CD4-positive, alpha-beta memory T cell (primary cell): ENCODE measurements at places on chromosomes 3 and 15.

DNA sequence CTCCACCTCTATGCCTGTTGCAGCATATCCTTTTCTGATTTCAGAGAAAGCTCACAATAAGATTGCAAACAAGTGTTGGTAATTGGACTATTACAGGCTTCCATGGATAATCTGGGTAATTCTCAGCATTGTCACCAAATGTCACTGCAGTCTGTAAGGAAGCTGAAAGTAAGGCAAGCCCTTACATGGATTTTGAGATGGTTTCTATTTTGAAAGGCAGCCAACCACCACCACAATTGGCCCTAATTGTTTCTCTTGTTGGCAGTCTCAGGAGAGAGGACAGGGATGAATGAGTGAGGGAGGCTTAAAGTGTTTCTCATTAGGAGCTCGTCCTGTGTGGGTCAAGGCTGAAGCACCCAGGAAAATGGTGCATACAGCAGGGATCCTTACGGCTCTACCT is 879.9 kb downstream of the TUSC7 start:
- no peak for DNase-seq

GRCh38 chr3:23807424-23808015 is 1.8 kb downstream of the UBE2E1 start:
- DNase-seq, result no peak

DNA sequence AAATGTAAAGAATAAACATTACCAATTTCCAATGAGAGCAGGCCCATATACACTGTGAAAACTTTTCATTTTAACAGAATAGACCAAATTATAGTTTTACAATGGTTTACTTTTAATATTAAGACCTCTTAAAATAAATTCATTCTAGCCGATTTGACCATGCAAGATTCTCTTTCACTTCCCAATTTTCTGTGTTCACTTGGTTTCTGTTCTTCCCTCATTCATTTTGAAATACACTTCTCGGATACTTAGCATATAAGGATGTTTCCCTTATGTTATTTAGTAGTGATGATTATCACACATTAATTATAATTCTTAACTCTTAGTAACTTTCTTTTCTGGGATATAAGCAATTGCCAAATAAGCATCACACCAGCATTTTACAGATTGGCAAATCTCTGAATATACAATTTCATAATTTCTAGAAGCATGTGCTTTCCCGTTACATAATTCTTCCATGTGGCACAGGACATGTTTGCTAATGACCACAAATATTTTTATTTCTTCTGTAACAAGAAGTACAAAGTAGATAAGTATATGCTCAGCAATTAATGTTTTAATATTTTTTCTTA is 13.9 kb downstream of the OR5H15 start:
- DNase-seq, result no peak

GRCh38 chr3:13825821-13826220 is 54.0 kb downstream of the WNT7A start:
- no peak for DNase-seq

- DNase-seq, result no peak
Measured at GRCh38 chr3:151788401-151788800, 25.5 kb upstream of the AADAC start.

DNA sequence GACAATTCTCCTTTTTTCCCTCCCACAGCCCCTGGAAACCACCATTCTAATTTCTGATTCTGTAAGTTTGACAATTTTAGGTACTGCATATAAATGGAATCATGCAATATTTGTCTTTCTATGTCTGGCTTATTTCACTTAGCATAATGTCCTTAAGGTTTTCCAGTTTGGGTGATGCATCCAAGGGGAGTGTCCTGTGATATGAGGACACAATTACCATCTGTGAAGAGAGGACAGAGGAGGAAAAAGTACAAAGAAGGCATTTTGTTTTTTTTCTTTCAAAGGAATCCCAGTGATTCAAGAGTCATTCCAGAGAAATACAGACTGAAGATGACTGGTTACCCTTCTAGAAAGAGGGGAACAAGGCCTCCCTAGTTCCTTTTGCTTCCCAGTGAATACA is 514.7 kb upstream of the TGFBR2 start:
- no peak for DNase-seq

- DNase-seq, result no peak
Measured at GRCh38 chr3:17047162-17047561, 162.4 kb downstream of the PLCL2 start.

DNA sequence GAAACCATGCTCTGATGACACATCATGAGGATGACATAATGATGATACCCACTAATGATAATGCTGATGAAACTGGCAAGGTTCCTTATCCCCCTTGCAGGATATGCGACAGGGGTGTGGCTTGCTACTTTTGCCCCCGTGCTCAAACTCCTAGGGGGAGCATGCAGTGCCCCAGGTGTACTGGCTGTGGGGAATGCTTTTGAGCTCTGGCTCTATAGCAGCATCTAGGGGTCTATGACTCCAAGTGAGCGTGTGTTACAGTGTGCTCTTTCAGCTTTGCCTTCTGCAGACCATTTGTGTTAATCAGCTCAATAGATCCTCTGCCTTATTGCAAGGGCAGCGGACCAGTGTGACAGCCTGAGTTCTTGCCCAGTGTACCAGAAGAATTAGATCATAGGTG is 1239.5 kb downstream of the SI start:
- DNase-seq, result no peak

DNA sequence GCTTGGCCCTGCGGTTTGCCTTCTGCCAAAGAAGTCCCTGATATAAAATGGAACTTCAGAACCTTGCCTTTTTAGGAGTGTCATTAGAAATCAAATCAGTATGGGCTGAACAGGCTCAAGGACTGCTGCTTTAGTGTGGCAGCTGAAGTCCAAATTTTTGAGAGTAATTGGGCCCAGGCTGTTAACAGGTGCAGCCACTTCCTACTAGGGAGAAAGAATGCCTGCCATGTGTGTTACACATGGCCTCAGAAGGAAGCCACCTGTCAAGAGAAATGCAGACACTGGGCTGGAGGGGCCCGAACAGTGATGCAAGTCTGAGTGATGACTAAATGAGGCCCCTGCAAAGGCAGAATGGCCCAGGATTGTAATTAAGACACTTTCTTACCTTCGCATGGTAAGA is 786.7 kb upstream of the CFAP20DC start:
- no peak for DNase-seq

DNA sequence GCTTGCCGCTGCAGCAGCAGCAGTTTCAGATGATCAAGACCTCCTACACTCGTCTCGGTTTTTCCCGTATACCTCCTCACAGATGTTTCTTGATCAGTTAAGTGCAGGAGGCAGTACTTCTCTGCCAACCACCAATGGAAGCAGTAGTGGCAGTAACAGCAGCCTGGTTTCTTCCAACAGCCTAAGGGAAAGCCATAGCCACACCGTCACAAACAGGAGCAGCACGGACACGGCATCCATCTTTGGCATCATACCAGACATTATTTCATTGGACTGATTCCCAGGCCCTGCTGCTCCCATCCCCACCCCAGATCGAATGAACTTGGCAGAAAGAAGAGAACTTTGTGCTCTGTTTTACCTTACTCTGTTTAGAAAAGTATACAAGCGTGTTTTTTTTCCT is 17.6 kb downstream of the CALML4 start:
- no peak for DNase-seq

GRCh38 chr15:60074181-60074885 is 70.2 kb downstream of the FOXB1 start:
- peak; percentile 21 for DNase-seq

DNA sequence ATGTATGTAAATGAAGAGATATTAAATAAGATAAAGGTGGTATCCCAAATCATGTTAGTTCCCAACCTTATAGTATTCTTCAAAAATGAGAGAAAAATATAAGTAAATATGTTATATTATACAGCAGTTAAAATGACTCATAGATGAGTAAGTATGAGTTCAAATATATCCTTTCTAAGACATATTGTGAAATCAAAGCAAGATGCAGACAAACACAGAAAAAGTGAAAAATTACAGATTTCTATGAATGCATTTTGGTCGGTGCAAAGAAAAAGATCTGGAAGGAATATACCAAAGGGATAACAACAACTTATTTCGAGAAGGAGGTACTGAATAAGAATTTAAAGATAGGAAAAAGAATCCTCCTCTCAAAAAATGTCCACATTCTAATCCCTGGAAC is 181.2 kb upstream of the TTC14 start:
- no peak for DNase-seq

DNA sequence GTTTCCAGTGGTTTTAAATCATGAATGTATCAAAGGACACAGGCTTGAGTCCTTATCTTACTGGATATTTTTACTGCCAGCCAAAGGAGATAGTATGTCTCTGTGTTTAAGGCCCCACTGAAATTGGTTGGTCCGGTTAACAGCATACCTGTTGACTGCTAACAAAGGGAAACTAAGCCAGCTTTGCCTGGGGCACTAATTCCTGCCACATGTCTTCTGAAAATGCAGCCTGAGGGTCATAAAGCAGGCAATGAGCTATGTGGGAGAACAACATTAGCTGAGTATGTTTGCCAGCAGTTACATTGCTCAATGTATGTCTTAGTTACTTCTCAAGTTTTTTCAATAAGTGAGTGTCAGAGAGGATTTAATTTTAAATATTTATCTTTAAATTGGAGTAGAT is 12.4 kb downstream of the PLS1 start:
- DNase-seq, result no peak

- no peak for DNase-seq
Measured at GRCh38 chr3:106126846-106127235, 258.0 kb upstream of the CBLB start.

DNA sequence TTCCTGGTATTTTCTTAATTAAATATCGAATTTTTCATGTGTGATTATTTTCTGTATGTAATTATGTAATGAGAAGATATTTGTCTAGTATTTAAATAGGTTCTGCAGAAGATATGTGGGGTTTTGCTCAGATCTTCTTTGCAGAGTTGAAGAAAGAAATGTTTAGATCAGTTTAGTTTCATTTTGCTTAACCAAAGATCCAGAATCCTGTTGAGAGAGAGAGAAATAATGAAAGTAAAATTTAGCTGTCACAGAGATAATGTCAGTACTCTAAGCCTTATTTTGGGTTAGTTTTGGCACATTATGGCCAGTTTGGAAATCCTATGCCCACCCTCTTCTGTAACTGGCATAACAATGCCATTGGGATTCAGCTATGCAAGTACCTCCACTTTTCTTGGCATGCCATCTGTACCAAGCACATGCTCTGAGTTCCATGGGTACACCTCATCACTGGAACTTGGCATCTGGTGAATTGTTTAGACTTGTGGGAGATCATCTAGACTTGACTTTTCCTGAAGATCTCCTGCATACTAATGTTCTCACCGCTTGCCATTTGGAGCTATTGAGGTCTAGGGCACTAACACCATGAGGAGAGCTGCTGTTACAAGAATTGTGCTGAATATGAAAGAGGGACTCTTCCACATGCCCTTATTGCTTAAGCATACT is 30.9 kb downstream of the PLSCR1 start:
- no peak for DNase-seq
